ENCODE measurements at places on chromosomes 12 and 14.

DNA sequence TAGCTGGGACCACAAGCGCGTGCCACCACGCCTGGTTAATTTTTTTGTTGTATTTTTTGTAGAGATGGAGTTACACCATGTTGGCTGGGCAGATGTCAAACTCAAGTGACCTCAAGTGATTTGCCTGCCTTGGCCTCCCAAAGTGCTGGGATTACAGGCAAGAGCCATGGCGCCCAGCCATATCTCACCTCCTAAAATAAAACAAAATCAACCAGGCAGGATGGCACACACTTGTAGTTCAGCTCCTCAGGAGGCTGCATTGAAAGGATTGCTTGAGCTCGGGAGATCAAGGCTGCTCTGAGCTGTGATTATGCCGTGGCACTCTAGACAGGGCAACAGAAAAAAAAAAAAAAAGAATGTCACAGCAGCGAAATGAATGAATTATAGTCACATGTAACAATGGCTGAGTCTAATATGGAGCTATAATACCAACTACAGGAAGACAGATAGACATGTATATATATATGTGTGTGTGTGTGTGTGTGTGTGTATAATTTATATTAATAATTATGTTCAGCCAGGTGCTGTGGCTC, 19.3 kb upstream of the TMEM120B start:
- no peak for DNase-seq
- no peak overlapping the region for H3K27ac ChIP-seq
- no peaks in the 10 kb centered on the region for H3K4me1 ChIP-seq
- no peak overlapping the region for H3K4me3 ChIP-seq

DNA sequence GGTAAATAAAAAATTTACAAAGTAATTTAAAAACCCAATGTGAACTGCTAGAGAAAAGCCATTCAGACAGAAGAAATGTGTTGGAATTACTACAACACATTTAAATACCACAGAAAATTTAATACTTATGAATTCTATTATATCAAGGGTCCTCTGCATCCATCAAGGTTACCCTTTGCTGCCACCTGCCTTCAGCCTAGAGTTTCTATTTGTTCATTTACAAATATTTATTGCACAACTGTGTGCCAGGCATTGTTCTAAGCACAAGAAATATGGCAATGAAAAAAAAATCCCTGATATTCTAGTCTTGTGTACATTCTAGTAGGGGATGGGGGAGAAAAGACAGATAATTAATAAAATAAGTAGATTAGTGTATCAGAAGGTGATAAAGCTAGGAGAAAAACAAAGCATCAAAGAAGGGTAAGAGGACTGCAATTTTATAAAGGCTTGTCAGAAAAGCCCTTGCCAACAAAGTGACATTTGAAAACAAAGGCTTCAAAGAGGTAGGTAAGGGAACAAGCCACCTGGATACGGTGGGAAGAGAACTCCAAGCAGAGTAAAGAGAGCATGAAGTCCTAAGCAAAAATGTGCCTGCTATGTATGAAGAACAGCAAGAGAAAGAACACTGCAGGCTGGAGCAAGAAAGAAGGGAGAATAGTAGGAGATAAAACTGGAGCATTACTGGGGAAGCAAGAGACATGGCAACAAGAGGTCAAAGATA, 59.1 kb upstream of the SLC6A13 start:
- H3K27ac ChIP-seq: no peak overlapping the region
- no peak for DNase-seq
- H3K27me3 ChIP-seq: no peaks in the 10 kb centered on the region
- H3K4me3 ChIP-seq: no peak overlapping the region
- H3K4me1 ChIP-seq: no peaks in the 10 kb centered on the region
- peaks cover 92% of the 10 kb centered on the region for H3K36me3 ChIP-seq

GRCh38 chr12:126718365-126718764, 1548.6 kb upstream of the TMEM132C start:
- DNase-seq: no peak
- no peaks in the 10 kb centered on the region for H3K27me3 ChIP-seq
- no peak overlapping the region for H3K27ac ChIP-seq

- no peaks in the 10 kb centered on the region for H3K36me3 ChIP-seq
- no peaks in the 10 kb centered on the region for H3K4me1 ChIP-seq
- no peak overlapping the region for H3K27ac ChIP-seq
- no peaks in the 10 kb centered on the region for H3K27me3 ChIP-seq
- no peak overlapping the region for H3K4me3 ChIP-seq
Measured at GRCh38 chr14:50233166-50233950, 2.0 kb upstream of the SOS2 start.

- no peak overlapping the region for H3K27ac ChIP-seq
- H3K36me3 ChIP-seq: no peaks in the 10 kb centered on the region
- H3K4me3 ChIP-seq: no peak overlapping the region
- DNase-seq: no peak
- H3K27me3 ChIP-seq: no peaks in the 10 kb centered on the region
Measured at GRCh38 chr12:79275631-79276030, 411.1 kb downstream of the SYT1 start.

DNA sequence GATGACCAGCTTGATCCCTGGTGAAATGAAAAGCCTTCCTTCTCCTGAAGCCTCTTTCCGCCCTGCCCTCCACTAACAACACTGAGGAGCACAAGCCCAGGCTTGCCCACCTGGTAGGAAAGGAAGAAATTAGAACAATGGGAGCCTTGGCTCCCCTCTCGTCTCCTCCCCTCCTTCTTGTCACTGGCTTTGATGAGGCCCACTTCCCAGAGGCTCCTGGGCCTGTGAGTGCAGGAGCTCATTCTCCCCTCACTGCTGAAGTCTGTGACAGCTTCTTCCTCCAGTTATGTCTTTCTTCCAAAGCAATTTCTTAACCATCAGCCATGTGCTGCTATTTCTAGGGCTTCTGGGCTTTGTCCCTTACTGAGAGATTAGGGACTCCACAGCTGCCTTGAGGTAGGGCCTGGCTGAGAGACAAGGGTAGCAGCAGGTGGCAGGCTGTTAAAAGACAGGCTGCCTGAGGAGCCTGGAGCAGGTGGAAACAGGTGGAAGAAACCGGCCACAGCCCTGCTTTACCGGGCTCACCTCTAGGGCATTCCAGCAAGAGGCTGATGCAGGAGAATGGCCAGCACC, 53.6 kb upstream of the SRSF5 start:
- no peaks in the 10 kb centered on the region for H3K27me3 ChIP-seq
- peak; percentile 89 for DNase-seq
- peak overlapping the region; percentile 79 for H3K27ac ChIP-seq
- H3K4me1 ChIP-seq: peaks cover 22% of the 10 kb centered on the region

- DNase-seq: no peak
- H3K27me3 ChIP-seq: no peaks in the 10 kb centered on the region
- H3K4me3 ChIP-seq: peak overlapping the region; percentile 90
Measured at GRCh38 chr14:39113685-39114072, 444 bp upstream of the GEMIN2 start.

DNA sequence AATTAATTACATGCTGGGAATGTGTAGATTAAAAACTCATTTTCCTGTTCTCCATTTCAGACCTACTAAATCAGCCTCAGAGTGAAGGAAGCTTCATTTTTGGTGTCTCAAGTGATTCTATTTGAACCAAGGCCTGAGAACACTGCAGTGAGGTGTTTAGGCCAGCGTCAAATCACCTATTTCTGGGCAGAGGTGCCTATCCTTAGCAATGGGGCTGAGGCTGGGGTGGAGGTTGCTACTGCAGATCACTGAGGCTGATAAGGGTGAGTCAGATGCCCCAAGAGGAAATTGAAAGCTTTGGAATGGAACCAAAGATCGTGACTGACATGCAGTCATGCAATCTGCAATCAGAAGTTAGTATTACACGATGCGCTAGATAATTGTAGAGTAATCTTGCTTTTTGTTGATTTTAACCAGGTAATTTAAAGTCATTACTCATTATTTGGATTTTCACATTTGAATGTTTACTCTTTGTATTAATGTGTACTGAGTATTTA, 4.4 kb downstream of the TXNRD1 start:
- H3K4me3 ChIP-seq: no peak overlapping the region
- H3K27ac ChIP-seq: no peak overlapping the region
- H3K36me3 ChIP-seq: no peaks in the 10 kb centered on the region
- no peaks in the 10 kb centered on the region for H3K4me1 ChIP-seq
- no peak for DNase-seq

DNA sequence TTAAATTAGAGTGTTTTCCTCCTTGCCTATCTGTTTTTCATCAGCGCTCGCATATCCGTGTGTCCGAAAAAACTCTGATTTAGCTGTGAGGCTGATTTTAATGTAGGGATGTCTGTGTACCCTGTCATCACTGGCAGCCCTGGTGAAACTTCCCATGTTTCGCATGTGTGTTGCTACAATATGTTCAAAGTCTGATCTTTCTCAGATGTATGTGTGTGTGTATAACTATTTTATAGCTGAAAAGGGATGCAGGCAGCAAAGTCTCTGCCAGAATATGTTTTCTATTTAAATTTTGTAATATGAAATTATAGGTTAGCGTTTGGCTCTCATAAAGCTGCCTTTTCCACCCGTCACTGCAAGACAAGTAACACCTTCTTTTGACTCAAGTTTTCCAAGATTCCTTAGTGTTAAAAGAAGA, 154.8 kb downstream of the TMTC2 start:
- H3K36me3 ChIP-seq: no peaks in the 10 kb centered on the region
- no peak overlapping the region for H3K4me3 ChIP-seq
- no peaks in the 10 kb centered on the region for H3K4me1 ChIP-seq
- H3K27ac ChIP-seq: no peak overlapping the region

- no peaks in the 10 kb centered on the region for H3K36me3 ChIP-seq
- H3K4me1 ChIP-seq: no peaks in the 10 kb centered on the region
- H3K27ac ChIP-seq: no peak overlapping the region
- no peak overlapping the region for H3K4me3 ChIP-seq
- DNase-seq: no peak
Measured at GRCh38 chr12:14959463-14959862, 1.9 kb downstream of the ARHGDIB start.

GRCh38 chr12:63929426-63929825, 84.9 kb downstream of the SRGAP1 start:
- DNase-seq: no peak
- no peaks in the 10 kb centered on the region for H3K4me1 ChIP-seq
- H3K27me3 ChIP-seq: no peaks in the 10 kb centered on the region
- H3K27ac ChIP-seq: no peak overlapping the region

DNA sequence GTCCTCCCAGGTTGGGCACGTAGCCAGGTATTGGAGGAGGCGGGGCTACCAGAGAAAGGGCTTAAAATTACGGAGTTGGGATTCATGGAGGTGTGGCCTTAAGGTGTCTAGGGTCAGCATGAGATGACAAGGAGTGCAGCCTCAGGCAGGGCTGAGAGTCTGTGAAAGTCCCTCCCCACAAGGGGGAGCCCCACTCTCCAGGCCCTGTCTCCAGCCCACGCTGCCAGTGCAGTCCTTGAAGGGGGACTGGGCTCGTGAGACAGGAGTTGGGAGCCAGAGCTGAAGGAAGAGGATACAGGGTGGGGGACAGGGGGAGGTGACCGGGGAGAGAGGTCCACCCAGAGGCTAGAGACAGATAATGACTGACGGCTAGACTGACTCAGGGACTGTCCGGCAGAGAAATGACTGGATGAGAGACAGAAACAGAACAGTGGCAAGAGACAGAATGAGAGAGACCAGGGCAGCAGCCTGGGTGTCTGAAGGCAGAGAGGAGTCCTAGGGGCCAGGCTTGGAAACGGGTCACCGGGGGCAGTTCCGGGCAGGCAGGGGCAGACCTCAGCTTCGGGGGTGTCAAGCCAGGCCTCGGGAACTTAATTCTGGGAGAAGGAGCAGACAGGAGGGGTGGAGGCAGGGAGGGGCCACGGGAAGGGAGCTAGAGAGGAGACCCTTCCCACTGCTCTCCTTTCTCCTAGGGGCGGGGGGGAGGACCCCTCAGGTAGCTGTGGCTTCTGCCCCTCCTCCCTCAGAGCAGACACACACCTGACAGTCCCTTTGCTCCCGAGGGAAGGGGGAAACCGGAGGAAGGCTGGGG, 970 bp downstream of the CDH24 start:
- H3K4me1 ChIP-seq: no peaks in the 10 kb centered on the region
- peak overlapping the region; percentile 84 for H3K4me3 ChIP-seq
- DNase-seq: peak; percentile 94
- peaks cover 37% of the 10 kb centered on the region for H3K36me3 ChIP-seq
- H3K27ac ChIP-seq: no peak overlapping the region

DNA sequence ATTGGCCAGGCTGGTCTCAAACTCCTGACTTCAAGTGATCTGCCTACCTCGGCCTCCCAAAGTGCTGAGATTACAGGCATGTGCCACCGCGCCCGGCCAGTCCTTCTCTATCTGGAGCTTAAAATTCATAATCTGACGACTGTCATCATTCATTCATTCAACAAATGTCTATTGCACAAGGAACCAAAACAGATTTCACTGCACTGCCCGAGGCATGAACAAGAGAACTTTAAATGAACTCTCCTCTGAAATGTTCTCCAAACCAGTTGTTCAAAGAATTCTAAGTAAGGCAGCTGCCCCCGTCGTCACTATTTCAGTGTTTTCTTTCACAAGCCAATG, 44.8 kb upstream of the METAP2 start:
- no peak overlapping the region for H3K27ac ChIP-seq
- no peaks in the 10 kb centered on the region for H3K36me3 ChIP-seq
- DNase-seq: no peak
- no peak overlapping the region for H3K4me3 ChIP-seq
- H3K4me1 ChIP-seq: no peaks in the 10 kb centered on the region

DNA sequence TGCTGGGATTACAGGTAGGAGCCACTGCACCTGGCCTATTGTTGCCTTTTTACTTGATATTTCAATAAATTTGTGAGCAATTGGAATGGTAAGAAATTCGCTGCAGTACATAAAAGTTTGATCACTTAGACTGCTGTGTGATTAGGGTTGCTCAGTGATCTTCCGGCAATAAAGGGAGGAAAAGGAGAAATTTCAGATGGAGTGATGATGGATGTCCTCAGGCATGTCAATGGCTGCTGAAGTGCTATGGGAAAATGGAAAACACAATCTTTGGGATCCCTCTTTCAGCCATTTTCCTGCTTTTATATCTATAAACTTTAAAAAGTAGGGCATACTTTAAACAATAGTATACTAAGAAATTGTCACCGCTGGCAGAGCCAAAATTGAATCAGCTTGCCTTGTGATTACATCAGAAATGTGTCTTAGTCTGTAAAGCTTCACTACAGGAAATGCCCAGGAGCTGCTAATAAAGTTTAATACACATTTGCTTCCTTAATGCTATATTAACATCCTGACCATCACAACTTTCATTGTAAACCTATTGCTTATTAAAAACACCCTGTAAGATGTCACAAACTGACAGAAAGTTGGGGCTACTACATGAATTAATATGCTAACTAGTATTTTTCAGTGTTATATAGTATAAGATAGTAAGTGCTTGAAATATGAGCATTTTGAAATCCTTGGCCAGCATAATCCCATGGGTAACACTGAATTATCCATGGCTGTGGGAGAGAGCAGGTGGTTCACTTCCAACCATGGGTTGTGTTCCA, 13.7 kb upstream of the FBXL14 start:
- no peak overlapping the region for H3K27ac ChIP-seq
- no peak for DNase-seq
- H3K27me3 ChIP-seq: peaks cover 14% of the 10 kb centered on the region
- no peaks in the 10 kb centered on the region for H3K4me1 ChIP-seq

DNA sequence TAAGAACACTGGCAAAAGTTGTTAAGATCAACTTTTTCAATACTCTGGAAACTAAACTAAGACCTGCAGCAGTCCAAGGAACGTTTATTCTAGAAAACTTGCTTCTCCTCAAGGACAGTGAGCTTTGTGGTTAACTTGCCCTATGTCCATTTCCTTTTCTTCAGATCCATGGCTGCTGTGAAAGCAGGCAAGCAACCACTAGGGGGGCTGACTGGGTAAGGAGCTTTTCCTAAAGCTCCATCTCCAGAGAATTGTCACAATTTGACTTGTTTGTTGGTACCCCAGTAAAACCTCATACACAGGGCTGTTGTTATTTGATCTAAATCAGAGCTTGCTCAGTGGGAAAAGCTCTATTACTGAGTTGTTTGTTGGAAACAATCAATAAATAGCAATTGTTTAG, 10.1 kb upstream of the RPL10L start:
- H3K27me3 ChIP-seq: no peaks in the 10 kb centered on the region
- no peak overlapping the region for H3K27ac ChIP-seq
- H3K4me1 ChIP-seq: no peaks in the 10 kb centered on the region
- H3K36me3 ChIP-seq: no peaks in the 10 kb centered on the region
- DNase-seq: peak; percentile 74
- no peak overlapping the region for H3K4me3 ChIP-seq
